ENCODE measurements at places on chromosomes 1 and 21. TPM values are rescaled to one million over a fixed set of nuclear protein-coding genes. Genes with fewer than 3 reads are reported as not detected.

GRCh38 chr1:154405747-154406571 is 816 bp downstream of the IL6R start:
- H3K4me3 ChIP-seq, result peak overlapping the region; percentile 70
- H3K27ac ChIP-seq, result no peak overlapping the region
- H3K4me1 ChIP-seq, result peaks cover 17% of the 10 kb centered on the region
- peaks cover 42% of the 10 kb centered on the region for H3K27me3 ChIP-seq
- DNase-seq, result peak; percentile 56

DNA sequence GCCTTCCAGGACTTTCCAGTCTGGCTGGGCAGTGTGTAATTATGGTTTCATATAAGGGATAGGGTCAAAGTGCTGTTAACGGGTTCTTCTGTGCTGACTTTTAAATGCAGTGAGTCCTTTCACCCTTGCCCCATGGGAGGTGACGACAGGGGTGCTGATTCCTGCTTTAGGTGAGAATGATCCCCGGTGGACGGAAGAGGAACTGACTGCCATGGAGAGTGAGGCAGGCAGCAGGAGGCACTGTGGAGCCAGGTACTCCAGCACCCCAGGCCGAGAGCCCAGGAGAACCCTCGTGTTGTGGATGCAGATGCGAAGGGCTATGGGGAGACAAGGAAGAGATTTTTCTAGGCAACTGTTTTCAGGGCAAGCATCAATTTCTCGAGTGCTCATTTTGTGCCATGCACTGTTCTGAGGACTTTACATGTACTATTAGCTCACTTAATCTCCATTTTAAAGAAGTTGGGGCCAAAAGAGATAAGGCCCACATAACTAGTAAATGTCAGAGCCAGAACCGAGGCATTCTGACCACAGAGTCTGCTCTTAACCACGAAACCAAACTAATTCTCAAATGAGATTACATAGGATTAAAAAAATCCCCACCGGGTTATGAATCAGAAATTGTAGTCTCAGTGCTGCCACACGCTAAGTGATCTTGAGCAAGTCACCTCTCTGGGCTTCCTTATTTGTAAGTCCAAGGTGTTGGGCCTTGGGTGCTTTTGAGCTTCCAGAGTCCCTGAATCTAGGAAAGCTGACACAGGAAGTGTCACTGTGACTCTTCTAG is 28.2 kb downstream of the STPG1 start:
- no peaks in the 10 kb centered on the region for H3K27me3 ChIP-seq
- H3K27ac ChIP-seq, result no peak overlapping the region
- H3K4me3 ChIP-seq, result no peak overlapping the region
- peak; percentile 84 for DNase-seq
- H3K36me3 ChIP-seq, result no peaks in the 10 kb centered on the region

DNA sequence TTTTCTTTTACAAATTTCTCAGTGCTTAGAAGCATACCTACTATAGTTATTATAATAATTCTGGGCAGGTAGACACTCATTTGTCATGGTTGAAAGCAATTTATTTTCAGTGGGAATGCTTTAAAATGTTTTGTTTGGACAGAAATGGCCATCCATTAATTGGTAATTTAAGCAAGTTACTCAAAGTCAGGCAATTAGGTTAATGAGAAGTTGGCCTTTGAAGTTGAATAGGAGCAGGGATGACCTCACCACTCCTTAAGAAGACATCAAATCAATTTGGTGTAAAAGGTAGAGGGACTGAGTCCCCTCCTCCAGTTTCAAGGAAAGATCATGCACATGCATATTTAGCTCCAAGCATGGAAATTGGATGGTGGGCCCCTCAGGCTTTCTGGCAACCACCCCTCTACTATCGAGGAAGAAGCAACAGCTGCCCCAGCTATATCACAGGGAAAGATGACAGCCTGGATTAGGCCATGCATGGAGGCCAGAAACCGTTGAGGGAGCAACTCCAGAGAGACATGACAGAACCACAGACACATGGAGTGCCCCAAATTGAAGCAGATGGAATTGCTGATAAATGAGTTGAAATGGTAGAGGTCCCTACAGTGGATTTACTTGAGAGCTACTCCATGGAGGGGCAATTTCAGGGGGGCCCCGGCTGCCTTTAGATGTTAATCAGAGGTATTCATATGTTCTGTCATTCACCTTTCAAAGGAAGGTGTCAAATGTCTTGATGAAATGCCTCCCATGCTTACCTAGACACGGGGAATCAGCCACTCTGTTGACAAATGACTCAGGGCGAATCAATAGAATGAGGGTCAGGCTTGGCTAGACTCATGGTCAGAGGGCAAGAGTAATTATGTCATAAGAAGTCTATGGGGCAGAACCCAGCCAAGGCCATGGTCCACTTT is 26.7 kb downstream of the HLX start:
- 0 out of 2 replicates have a peak, but pooled peaks cover 4% of the 10 kb centered on the region for H3K27me3 ChIP-seq
- peaks cover 5% of the 10 kb centered on the region for H3K4me1 ChIP-seq
- H3K27ac ChIP-seq, result no peak overlapping the region
- DNase-seq, result no peak

- no peak for DNase-seq
- H3K27ac ChIP-seq, result no peak overlapping the region
- H3K4me1 ChIP-seq, result no peaks in the 10 kb centered on the region
- no peaks in the 10 kb centered on the region for H3K27me3 ChIP-seq
- H3K36me3 ChIP-seq, result no peaks in the 10 kb centered on the region
These were observed 16.7 kb downstream of the PKP1 start for GRCh38 chr1:201299968-201300367.

GRCh38 chr1:174642393-174642792 is 194.6 kb downstream of the GPR52 start:
- no peak overlapping the region for H3K27ac ChIP-seq
- no peaks in the 10 kb centered on the region for H3K4me1 ChIP-seq
- no peaks in the 10 kb centered on the region for H3K36me3 ChIP-seq
- H3K27me3 ChIP-seq, result no peaks in the 10 kb centered on the region

DNA sequence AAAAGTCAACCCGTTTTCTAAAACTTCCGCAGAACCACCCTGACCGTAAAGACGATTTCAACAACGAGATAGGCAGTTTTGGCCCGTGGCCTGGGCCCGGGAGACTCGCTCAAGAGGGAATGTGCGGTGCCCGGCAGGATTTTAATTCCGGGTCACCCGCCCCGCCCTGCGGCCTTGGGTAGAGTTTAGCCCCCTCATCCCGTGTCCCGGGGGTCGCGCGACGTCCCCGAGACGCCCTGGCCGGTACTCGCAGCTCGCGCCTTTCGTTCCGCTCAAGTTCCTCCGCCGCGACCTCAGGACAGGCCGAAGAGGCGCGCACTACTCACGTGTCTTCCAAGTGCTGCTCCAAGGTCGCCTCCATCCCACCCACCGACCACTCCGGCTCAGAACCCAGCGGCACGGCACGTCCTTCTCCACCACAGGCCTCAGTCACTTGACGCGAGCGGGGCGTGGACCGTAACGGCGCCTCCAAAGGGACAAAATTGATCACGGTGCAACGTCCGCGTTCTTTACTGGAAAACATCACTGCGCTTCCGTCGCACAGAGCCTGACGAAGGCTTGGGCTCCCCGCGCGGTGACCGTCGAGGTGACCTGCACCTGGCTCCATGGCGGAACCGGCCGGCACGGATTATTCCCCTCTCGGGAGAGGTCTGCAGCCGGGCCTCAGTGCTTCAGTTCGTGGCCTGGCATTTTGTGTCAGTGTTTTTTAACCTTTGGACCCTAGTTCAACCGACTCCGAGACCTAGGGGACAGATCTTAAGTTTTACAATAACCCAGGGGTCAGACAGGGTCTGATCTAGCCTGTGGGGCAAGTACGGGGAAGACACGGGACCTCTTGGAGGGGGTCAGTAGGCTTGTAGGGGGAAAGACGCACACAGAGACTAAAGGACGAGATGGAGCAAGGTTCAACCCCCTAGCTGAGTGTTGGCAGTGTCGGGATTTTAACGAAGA is at the start of gene LAMTOR5:
Gene LAMTOR5 (minus strand): TSS at position 435 of the 951 bp plus-strand sequence. CDS start 74 bp downstream, at position 361.
- H3K4me3 ChIP-seq, result peak within 1 kb of the TSS; percentile 88
- H3K36me3 ChIP-seq, result peaks cover 25% of the 10 kb centered on the region
- H3K27me3 ChIP-seq, result no peaks in the 10 kb centered on the region
- peak within 1 kb of the TSS; percentile 37 for H3K27ac ChIP-seq

DNA sequence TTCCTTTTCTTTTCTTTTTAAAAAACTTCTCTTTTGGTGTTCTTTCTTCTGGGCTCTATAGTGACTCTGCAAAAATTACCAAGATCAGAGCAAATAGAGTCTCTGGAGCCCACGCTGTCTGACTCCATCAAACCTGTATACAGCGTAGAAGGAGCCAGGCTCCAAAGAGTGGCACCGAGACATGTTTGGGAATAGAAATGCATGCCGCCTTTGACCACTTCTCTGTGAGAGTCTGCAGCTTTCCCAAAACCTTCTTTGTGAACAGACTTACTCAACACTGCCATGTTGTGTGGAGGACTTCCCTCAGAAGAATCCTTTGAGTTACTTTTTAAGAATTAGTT is 55.3 kb downstream of the GORAB start:
- DNase-seq, result no peak
- no peak overlapping the region for H3K4me3 ChIP-seq
- no peak overlapping the region for H3K27ac ChIP-seq

DNA sequence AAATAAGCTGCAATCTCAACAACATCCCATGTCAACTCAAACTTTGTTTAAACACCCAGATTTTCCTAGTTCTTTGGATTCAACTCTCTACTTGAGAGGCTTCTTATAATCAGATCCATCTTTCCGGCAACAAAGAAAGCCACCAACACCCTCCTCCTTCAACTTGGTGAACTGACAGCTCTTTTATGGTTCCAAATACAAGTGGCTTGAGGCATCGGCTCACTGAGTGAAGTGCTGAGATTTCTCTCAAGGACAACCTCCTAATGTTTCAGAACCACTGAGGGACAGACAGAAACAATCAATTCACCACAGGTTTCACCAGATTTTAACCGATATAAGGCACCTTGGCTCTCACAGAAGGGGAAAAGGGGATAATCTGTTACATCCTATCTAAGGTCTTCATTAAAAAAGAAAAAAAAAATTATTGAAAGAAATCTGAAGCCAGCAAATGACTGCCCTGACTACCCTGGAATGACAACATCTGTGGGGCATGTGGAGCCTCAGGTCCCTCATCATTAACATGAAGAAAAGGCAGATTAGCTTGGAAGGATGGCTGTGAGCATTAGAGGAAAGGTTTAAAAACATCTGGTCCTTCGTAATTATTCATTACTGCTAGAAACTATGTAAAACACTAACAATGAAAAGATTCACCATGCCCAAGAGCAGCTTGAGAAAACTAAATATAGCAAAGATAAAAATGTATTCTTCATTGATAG is 50.9 kb downstream of the PTPN14 start:
- no peak for DNase-seq
- peak overlapping the region; percentile 52 for H3K27ac ChIP-seq
- no peaks in the 10 kb centered on the region for H3K27me3 ChIP-seq
- H3K4me3 ChIP-seq, result no peak overlapping the region
- peaks cover 45% of the 10 kb centered on the region for H3K4me1 ChIP-seq
- no peaks in the 10 kb centered on the region for H3K36me3 ChIP-seq

DNA sequence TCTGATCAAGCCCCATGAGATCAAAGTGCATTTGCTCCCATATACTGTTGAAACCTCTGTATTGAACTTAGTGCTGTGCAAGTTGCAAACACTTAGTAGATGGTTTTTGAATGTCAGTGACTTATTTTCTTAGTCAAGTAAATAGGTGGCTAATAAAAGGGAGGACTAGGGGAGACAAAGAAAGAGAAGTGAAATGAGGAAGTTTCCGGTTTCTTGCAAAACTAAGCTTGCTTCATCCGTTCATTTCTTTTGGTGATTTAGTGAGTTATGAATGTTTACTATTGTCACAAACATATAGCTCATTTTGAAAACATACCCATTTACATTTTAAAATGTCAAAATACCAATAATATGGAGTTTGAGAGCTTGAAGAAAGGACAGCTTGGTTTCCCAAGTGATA is 23.0 kb downstream of the ADAMTS5 start:
- no peaks in the 10 kb centered on the region for H3K36me3 ChIP-seq
- peaks cover 36% of the 10 kb centered on the region for H3K27me3 ChIP-seq
- DNase-seq, result no peak
- no peak overlapping the region for H3K4me3 ChIP-seq

DNA sequence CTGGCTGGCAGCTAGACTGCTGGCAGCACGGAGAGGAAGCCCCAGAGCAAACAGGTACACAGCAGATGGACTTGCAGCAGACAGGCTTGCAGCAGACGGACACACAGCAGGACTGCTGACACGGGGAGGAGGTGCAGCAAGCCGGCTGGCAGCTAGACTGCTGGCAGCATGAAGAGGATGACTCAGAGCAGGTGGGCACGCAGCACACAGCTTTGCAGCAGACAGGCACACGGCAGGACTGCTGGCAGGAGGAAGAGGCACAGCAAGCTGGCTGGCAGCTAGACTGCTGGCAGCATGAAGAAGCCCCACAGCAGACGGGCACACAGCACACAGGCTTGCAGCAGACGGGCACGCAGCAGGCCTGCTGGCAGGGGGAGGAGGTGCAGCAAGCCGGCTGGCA is 498 bp downstream of the KRTAP10-2 start:
- H3K36me3 ChIP-seq, result no peaks in the 10 kb centered on the region
- no peak overlapping the region for H3K27ac ChIP-seq
- no peak for DNase-seq
- H3K4me3 ChIP-seq, result no peak overlapping the region

DNA sequence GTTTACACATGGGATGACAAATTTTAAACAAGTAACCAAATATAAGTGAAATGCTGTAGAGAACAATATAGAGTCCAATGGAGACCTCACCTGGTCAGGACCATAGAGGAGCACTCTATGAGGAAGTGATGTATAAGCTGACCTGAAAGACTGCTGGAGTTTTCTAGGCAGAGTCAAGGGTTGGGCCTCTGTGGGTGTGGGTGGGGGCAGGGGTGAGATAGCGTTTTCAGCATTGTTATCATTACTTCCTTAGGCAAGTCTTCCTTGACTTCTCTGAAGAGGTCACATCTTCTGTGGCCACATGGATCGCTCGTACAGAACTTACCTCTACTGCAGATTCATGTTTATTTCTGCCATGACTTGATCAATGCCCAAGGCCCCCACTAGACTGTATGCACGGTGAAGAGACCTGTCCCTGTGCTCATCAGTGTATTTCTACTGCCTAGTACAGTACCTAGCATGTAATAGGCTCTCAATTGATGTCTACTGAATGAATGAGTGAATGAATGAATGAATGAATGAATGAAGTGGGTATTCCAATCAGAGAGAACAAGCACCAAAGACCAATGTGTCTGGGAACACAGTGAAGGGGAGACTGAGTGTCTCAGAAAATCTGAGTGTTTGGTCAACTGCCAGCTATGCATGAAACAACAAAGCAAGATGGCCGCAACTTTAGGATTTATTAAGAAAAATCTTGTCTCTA is 116.5 kb downstream of the RNF220 start:
- no peak overlapping the region for H3K27ac ChIP-seq
- H3K27me3 ChIP-seq, result no peaks in the 10 kb centered on the region
- 0 out of 2 replicates have a peak, but pooled peaks cover 6% of the 10 kb centered on the region for H3K36me3 ChIP-seq

- H3K27ac ChIP-seq, result no peak overlapping the region
- no peaks in the 10 kb centered on the region for H3K4me1 ChIP-seq
- no peak for DNase-seq
- no peaks in the 10 kb centered on the region for H3K36me3 ChIP-seq
- H3K4me3 ChIP-seq, result no peak overlapping the region
These were observed 228.8 kb downstream of the DISC1 start for GRCh38 chr1:231855361-231855760.

The RAB25 gene
- 21.3 TPM for total RNA-seq

The CCDC27 gene
- total RNA-seq, result 0.45 TPM

The ESRRG gene
- total RNA-seq, result 1.7 TPM

The PGLYRP3 gene
- total RNA-seq, result not detected

The IQCC gene
- 3.5 TPM for total RNA-seq

The AIM2 gene
- total RNA-seq, result 2.1 TPM

The IL10 gene
- not detected for total RNA-seq

The FCRL6 gene
- not detected for total RNA-seq

Measured in GM23338 (cell line).